WTC11 (cell line): ENCODE measurements at places on chromosomes 16 and 17. TPM values are rescaled to one million over a fixed set of nuclear protein-coding genes. Genes with fewer than 3 reads are reported as not detected.

- DNase-seq: no peak
These were observed 2.3 kb upstream of the ELOB start for GRCh38 chr16:2779151-2779920.

- no peak for DNase-seq
These were observed 492 bp upstream of the CAMTA2 start for GRCh38 chr17:4987767-4988567.

DNA sequence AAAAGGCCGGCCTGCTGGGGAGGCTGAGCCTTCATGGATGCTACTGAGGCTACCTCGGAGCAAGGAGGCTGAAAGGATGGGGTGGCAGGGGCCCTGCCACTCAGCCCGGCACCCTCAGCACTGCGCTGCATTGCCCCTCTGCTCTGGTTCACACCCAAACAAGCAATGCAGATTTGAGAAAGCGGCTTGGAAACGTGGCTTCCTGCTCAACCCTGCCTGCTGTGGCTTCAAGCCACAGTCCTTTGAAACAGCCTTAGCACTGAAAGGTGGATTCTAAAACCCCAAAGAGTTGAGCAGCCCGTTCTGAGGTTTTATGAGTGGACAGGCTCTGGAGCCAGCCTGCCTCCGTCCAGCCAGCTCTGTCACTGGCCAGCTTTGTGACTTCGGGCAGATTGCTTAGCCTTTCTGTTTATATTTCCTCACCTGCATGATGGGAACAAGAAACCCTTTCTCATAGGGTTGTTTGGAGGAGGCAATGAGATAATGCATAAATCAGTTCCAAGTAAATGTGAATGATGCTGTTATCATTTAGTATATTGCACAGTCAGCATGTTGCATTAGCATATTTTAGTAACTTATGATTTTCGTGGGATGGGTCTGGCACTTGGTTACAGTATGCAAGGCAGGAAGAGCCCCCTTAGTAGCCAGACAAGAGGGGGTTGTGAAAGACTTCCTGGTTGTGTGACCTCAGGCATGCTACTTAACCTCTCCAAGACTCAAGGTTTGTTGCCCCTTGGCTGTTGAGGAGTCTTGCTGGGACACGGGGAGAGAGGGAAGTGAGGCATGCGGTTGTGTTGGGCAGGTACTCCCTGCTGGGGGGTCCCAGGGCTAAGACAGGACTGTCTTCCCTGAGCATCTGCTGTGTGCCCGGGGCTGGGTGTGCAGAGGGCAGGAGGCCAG is 23.6 kb downstream of the CRISPLD2 start:
- no peak for DNase-seq

DNA sequence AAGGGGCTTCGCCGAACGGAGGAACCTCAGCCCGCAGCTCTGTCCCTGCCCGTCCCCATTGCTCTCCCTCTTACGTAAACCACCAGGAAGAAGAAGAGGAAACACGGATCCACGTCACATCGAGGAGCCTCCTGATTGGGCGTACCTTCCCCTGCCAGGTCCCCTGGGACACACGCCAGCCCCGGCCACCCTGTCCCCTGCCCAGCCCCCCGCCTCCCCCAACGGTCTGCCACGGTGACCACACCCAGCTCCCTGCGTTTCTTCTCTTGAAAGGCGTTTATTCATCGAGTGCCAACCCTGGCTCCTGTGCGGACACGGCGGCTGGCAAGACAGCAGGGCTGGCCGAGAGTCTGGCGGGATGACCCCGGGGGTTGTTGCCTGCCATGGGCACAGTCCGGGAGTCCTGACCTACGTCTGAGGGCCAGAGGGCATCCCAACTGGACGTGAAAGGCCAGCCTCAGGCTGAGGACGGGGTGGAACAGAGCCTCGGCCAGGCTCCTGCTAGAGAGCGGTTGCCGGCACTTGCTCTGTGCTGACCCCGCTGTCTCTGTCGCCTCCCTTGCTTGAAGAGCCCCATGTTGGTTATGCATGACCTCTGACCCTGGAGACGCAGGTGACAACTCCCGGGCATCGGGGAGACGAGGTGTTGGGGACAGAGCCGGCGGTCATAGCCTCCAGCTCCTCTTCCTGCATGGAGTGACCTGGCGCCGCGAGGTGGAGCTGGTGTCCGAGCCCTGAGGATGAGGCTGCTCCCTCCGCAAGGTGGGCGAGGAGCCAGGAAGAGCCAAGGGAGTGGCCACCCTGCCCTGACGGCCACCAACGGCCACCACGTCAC is 40.5 kb upstream of the ACSF3 start:
- DNase-seq: no peak

DNA sequence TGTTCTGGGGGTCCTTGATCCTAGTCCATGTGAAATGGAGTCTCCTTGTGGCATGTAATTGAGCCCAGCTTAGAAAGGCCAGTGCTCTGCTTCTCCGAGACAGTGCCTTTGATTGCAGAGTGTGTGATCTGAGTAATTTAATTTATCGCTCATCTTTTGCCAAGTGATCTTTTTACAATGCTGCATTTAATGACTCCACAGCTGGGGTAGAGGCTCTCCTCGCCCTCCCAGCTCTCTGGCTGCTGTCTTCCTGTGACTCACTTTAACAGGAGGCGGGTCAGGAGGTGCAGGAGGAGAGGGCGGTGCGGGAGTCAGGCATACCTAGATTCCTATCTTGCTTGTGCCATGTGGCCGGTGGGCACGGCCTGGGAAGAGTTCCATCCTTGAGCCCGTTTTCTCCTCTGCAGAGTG is 113.4 kb upstream of the FOXF1 start:
- DNase-seq: no peak

Gene KIF18B
- total RNA-seq: 62.2 to 82.2 TPM (median 66.3 TPM) in 3 replicates

Gene COPS3
- 71.6 to 78.3 TPM (median 74.8 TPM) in 3 replicates for total RNA-seq
